Naive thymus-derived CD4-positive, alpha-beta T cell (primary cell): ENCODE measurements at places on chromosomes 3 and 15. TPM values are rescaled to one million over a fixed set of nuclear protein-coding genes. Genes with fewer than 3 reads are reported as not detected.

NME9 gene
- total RNA-seq, result 0.69 TPM in 1 of 2 replicates, not detected in the other

MLF1 gene
- not detected for total RNA-seq

PLSCR5 gene
- total RNA-seq, result not detected

GABRB3 gene
- total RNA-seq, result not detected in 2 replicates

FSD2 gene
- not detected for total RNA-seq

UACA gene
- total RNA-seq, result 0.14 TPM

GRCh38 chr15:77376770-77377169 is 43.1 kb downstream of the PEAK1 start:
- DNase-seq, result no peak
- no peaks in the 10 kb centered on the region for H3K27me3 ChIP-seq
- no peaks in the 10 kb centered on the region for H3K4me1 ChIP-seq
- no peak overlapping the region for H3K27ac ChIP-seq

GRCh38 chr3:65955792-65956477 is 82.8 kb downstream of the MAGI1 start:
- H3K4me1 ChIP-seq, result no peaks in the 10 kb centered on the region
- H3K4me3 ChIP-seq, result no peak overlapping the region
- H3K27me3 ChIP-seq, result no peaks in the 10 kb centered on the region
- H3K27ac ChIP-seq, result no peak overlapping the region

DNA sequence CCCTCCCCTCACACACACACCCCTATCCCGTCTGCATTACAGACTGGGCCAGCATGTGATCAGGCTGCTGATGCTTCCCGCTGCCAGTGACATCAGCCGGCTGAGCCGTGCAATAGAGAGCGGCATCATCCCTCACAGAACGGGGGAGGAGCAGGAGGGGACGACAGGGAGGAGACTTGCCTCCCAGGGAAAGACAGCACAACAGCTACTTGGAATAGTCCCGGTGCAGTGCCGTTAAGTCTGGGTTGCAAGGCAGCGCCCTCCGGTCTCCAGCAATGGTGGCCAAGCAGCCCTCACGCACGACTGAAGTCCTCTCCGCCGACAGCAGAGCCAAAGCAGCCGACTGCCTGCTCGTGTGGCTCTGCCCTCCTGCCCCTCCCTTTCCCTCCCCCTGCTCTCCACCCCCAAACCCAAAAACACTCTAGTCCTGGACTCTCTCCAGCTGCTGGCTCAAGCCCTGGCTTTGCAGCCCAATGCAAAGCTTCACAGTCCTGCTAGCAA is 31.5 kb upstream of the RPS17 start:
- no peaks in the 10 kb centered on the region for H3K4me1 ChIP-seq
- H3K36me3 ChIP-seq, result no peaks in the 10 kb centered on the region
- H3K27ac ChIP-seq, result no peak overlapping the region
- peak; percentile 1 for DNase-seq
- no peaks in the 10 kb centered on the region for H3K27me3 ChIP-seq
- no peak overlapping the region for H3K4me3 ChIP-seq

DNA sequence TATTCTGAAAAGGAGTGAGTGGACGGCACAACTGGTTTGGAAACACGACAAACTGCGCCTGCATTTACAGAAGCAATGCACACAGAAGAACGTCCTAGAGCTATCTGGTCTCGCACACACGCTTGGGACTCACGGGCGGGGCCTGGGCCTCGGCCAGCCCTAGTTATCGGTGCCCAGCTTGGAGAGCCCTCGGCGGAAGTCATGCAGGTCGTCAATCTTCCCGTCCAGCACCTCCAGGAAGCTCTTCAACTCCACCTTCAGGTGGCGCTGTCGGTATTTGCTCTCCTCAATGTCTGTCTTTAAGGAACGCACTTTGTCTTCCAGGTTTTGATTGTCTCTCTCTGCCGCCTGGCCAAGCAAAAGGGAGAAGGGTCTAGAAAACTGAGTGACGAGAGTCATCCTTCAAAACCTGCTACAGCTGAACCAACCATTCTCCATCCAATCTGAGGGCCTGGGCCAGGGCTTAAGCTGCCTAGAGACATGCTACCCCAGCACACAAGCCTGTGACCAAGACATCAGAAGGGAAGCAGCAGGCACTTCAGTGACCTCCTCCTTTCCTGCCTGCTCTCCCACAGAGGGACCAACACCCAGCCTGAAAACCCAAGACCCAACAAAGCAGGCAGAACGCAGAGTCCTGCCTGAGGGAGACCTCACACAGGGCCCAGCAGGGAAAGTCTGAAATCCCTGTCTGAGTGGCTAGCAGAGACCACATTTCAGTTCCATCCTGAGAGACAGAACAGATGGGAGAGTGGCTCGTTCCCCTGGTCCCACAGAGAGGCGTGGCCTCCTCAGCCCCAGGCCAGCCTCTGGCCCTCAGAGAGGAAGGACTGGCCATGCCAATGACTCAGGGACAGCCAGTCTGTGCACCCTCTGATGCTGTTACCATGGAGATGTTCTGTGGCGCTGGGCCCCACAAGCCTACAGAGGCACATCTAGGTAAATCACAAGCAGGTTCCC is 40.4 kb downstream of the WHAMM start:
- no peak overlapping the region for H3K27ac ChIP-seq
- no peaks in the 10 kb centered on the region for H3K36me3 ChIP-seq
- no peaks in the 10 kb centered on the region for H3K27me3 ChIP-seq

DNA sequence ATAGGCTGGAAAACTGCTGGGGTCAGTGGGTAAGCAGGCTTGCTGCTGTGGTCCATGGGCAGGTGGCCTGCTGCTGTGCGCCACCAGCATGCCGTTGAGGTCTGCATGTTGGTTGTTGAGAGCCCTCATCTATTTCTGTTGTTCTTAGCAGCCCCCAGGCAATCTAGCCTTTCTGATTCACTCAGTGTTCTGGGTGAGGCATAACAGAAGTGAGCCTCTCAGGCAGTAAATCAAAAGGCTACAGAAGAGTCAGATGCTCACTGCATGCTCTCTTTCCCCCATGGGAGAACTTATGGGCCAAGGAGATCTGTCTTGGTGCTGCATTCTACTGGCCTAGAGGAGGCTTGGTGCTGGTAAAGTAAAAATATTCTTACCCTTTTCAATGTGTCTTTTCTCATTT is 67.8 kb upstream of the ATP10A start:
- no peaks in the 10 kb centered on the region for H3K36me3 ChIP-seq
- H3K4me1 ChIP-seq, result no peaks in the 10 kb centered on the region
- H3K27ac ChIP-seq, result no peak overlapping the region
- DNase-seq, result no peak

DNA sequence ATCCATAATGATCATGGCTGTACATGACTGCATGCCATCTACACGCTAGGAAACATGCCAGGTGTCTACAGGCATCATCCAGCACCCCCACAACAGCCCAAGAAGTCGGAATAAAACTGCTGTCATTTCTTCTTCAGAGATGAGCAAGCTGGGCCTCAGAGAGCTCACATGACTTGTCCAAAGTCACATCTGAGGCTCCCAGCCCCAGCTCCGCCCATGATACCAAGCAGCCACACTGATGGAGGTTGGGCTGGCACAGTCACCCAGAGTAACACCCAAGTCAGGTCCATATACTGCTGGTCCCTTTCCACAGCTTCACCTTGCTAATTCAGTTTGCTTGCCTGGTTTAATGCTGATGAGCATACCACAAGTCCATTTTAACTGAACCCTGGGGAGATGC is 116.6 kb downstream of the SEC22A start:
- DNase-seq, result no peak
- no peak overlapping the region for H3K27ac ChIP-seq
- H3K4me3 ChIP-seq, result no peak overlapping the region
- H3K36me3 ChIP-seq, result no peaks in the 10 kb centered on the region
- no peaks in the 10 kb centered on the region for H3K27me3 ChIP-seq
- H3K4me1 ChIP-seq, result no peaks in the 10 kb centered on the region

DNA sequence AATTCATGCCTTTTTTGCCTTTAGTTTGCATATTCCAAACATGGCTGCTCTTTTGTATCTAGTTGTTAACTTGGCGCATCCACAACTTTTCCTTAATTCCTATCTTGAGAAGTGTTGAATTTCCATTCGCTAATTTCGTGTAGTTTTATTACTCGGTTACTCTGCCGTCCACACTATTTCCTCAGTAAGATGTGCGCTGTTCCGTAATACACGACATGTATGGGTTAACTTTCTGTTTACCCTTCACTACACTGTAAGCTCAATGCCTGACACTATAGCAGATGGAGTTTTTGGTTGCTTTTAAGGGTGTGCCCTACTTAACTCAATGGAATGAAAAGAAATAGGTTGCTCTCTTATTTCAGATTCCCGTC is 724 bp downstream of the RPSA start:
- peak overlapping the region; percentile 62 for H3K4me3 ChIP-seq
- peak overlapping the region; percentile 86 for H3K27ac ChIP-seq
- no peak for DNase-seq
- no peaks in the 10 kb centered on the region for H3K27me3 ChIP-seq

DNA sequence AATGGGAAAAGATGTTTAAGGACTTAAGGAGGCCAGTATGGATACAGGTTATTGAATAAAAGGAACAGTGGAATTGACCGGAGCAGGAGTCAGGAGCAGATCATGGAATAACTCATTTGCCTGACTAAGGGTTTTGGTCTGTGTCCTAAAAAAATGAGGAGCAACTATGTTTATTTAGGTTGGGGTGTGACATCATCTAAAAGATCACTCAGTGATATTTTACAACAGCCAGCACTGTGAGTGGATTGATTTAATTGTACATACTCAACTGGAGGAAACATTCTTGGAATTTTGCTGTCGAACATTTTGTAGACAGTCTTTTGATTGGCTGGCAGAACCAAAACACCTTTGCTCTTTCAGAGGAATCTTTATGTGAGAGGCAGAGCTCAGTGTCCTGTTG is 348.6 kb upstream of the CDIN1 start:
- no peak overlapping the region for H3K4me3 ChIP-seq
- no peaks in the 10 kb centered on the region for H3K27me3 ChIP-seq
- no peak for DNase-seq
- H3K36me3 ChIP-seq, result no peaks in the 10 kb centered on the region
- H3K27ac ChIP-seq, result no peak overlapping the region
- H3K4me1 ChIP-seq, result no peaks in the 10 kb centered on the region

DNA sequence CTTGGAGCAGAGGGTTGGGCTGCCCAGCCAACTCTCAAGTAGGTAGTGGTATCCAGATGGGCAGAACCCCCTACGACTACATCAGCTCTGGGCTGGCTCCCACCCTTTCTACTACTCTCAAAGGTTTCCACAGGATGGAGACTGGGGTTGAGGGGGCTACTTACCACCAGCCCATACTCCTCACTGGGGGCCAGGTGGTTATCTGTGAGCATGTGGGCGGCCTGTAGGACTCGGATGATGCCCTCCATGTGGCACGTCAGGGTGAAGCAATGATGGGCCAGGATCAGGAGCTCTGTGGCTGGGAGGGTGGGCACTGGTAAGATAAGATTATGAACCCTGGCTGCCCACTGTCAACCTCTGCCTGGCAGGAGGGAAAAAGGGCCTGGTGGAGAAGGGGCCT is 33.4 kb downstream of the EIF3J start:
- no peaks in the 10 kb centered on the region for H3K4me1 ChIP-seq
- H3K4me3 ChIP-seq, result no peak overlapping the region
- peaks cover 11% of the 10 kb centered on the region for H3K36me3 ChIP-seq

GRCh38 chr15:27878841-27879240 is 220.3 kb downstream of the OCA2 start:
- no peaks in the 10 kb centered on the region for H3K4me1 ChIP-seq
- no peak overlapping the region for H3K4me3 ChIP-seq
- no peaks in the 10 kb centered on the region for H3K36me3 ChIP-seq
- no peak overlapping the region for H3K27ac ChIP-seq
- no peak for DNase-seq
- no peaks in the 10 kb centered on the region for H3K27me3 ChIP-seq

DNA sequence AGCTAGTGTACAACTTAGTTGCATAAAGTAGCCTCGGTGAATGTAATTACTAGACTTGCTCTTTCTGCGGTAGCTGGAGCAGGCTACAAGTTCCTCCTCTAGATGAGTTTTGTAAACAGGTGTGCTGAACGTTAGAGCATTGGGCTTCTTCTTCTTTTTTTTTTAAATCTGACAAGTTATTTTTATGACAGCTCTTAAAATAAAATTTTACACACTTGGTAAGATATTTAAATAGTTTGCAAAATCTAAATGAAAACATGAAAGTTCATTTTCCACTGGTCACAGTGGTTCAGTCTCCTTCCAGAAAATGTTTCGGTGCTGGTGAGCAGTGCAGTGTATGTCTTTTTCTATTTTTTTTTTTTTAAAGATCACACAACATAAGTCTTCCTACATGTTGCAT is 3.0 kb downstream of the CCR9 start:
- no peaks in the 10 kb centered on the region for H3K36me3 ChIP-seq
- DNase-seq, result no peak
- no peaks in the 10 kb centered on the region for H3K4me1 ChIP-seq
- H3K4me3 ChIP-seq, result no peak overlapping the region

GRCh38 chr3:127273206-127273605 is 14.6 kb downstream of the PRR20G start:
- no peak overlapping the region for H3K4me3 ChIP-seq
- H3K4me1 ChIP-seq, result no peaks in the 10 kb centered on the region
- H3K27ac ChIP-seq, result no peak overlapping the region
- no peaks in the 10 kb centered on the region for H3K36me3 ChIP-seq

GRCh38 chr3:62392626-62393292 is 19.4 kb upstream of the FEZF2 start:
- H3K4me3 ChIP-seq, result no peak overlapping the region
- no peaks in the 10 kb centered on the region for H3K36me3 ChIP-seq
- H3K27me3 ChIP-seq, result no peaks in the 10 kb centered on the region
- no peak for DNase-seq

DNA sequence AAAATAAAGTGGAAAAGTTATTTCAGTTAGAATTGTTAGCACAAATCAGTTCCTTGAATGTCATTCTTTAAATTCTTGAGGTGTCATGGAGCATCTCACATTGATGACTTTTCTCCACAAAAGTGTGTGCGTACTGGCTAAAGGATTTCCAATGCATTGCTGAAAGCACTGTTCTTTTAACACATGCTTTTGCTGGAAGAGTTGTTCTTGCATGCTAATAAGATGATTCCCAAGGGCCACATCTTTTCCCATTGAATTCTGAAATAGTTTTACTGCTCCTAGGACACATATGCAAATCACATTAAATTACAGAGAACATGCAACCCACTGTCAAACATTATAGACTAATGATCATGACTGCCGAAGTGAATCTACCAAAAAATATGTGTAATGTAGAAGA is 516.3 kb upstream of the CADM2 start:
- no peak overlapping the region for H3K27ac ChIP-seq
- H3K36me3 ChIP-seq, result no peaks in the 10 kb centered on the region
- no peak for DNase-seq

- no peaks in the 10 kb centered on the region for H3K27me3 ChIP-seq
- no peak overlapping the region for H3K4me3 ChIP-seq
- peaks cover 12% of the 10 kb centered on the region for H3K4me1 ChIP-seq
Observed at GRCh38 chr3:197306374-197307086, 8.1 kb upstream of the DLG1 start.

DNA sequence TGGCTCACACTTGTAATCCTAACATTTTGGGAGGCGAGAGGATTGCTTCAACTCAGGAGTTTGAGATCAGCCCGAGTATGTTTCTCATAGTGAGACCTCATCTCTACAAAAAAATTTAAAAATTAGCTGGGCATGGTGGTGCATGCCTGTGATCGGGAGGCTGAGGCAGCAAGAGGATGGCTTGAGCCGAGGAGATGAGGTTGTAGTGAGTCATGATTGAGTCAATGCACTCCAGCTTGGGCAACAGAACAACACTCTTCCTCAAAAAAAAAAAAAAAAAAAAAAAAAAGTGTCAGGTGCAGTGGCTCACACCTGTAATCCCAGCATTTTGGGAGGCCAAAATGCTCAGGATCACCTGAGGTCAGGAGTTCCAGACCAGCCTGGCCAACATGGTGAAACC is 2.4 kb downstream of the RPL39L start:
- DNase-seq, result no peak
- H3K27ac ChIP-seq, result no peak overlapping the region
- H3K4me3 ChIP-seq, result no peak overlapping the region
